ENCODE measurements at places on chromosomes 3 and 15.
A peak's percentile ranks its signal among the peaks of the same experiment; 100 is the strongest.

- no peak for DNase-seq
Measured at GRCh38 chr3:105809208-105809888, 59.5 kb downstream of the CBLB start.

GRCh38 chr3:166110102-166110501, 272.9 kb upstream of the BCHE start:
- DNase-seq = no peak

DNA sequence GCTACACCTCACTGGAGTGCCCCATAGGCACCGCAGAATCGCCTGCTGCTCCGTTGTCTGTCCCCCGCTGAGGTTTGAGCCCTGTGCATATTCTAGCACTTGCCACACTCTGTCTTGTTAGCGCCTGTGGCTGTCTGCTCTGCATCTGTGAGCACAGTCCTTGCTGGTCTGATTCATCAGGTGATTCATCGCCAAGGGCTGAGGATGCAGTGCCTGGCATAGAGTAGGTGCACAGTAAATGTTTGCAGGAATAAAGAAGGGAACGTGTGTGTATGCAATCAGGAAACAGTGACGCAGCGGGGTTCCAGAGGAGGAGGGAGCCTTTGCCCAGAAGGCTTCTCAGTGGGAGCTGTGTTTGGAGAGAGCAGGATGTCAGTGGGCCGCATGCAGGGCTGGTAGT, 124.0 kb upstream of the PLXNA1 start:
- peak; percentile 81 for DNase-seq

DNA sequence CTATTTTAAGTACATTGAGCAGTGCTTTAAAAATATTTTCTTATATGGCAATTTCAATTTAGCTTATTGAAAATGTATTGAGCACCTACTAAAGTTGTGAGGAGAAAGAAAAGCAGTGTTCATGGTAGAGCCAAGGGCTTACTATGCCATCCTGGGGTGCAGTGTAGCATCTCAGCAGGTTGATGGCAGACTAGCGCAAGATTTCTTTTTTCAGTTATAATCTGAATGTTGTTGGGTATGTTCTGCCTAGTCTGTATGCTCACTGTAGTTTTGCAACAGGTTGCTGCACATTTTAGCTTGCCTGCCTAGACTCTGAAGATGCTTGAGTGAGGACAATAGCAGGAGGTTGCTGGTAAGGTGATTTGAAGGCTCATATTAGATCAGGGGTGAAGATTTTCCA, 103.1 kb upstream of the UNC13C start:
- no peak for DNase-seq

DNA sequence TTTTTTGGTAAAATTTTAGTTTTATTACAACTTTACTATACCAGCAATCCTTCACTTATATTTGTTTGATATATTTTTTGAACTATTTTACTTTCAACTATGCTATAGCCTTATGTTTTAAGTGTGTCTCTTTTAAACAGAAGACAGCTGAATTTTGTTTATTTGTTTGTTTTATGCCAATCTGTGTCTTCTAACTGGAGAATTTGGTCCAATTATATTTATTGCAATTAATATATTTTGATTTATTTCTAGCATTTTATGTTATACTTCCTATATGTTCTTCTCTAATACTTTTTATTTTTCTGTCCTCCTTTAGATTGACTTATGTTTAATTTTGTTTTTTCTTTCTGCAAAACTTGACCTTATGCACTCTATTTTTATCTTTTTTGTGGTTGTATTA, 4.9 kb upstream of the MME start:
- no peak for DNase-seq

GRCh38 chr15:41577863-41578735, 19.1 kb downstream of the TYRO3 start:
- DNase-seq = no peak

DNA sequence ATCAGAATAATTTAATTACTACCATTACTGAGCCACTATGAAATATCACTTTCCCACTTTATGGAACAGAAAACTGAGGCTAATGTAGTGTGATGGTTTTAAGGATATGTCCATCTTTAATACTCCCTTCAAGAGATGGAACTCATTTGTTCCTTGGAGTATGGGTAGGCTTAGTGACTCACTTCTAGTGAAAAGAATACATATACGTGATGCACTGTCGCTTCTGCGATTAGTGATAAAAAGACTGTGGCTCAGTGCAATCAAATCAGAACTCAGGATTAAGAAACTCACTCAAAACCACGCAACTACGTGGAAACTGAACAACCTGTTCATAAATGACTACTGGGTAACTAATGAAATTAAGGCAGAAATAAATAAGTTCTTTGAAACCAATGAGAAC, 216.6 kb downstream of the SUCLG2 start:
- DNase-seq = no peak

DNA sequence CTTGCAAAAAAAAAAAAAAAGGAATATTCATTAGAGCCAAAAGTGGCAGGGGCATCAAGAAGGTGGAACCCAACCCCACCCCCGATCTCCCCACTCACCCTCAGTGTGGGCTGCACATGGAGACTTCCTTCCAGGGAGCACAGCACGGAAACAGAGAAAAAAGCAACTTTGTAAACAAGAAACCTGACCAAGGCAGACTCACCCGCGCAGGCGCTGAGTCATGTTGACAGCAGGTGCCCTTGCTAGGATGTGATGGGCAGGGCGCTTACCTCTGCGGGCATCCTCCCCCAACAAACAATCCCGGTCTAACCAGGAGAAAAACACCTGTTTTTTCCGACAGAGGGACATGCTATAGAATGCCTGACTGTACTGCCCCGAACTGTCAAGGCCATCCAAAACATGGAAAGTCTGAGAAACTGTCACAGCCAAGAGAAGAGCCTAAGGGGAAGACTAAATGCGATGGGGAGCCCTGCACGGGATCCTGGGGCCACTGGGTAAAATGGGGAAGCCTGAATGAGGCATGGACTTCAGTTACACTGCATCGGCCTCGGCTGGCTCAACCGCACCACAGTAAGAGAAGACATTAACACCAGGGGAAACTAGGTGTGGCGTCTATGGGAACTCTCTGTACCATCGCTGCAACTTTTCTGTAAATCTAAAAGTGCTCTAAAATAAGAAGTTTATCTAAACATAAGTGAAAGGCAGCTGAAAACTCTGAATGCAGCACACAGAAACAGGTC, 66.7 kb upstream of the GATA2 start:
- no peak for DNase-seq

GRCh38 chr3:169144731-169145130, 518.8 kb downstream of the MECOM start:
- no peak for DNase-seq

- DNase-seq = no peak
Measured at GRCh38 chr3:106161246-106161645, 292.4 kb upstream of the CBLB start.

- DNase-seq = no peak
Measured at GRCh38 chr3:13599887-13600450, 51.0 kb downstream of the FBLN2 start.

- no peak for DNase-seq
Measured at GRCh38 chr15:67735896-67736295, 89.4 kb upstream of the SKOR1 start.

GRCh38 chr15:69290346-69291164, 8.2 kb upstream of the PAQR5 start:
- DNase-seq = no peak

GRCh38 chr3:47872916-47873315, 70.0 kb downstream of the DHX30 start:
- DNase-seq = no peak

GRCh38 chr15:61200626-61201025, 28.5 kb downstream of the RORA start:
- no peak for DNase-seq

DNA sequence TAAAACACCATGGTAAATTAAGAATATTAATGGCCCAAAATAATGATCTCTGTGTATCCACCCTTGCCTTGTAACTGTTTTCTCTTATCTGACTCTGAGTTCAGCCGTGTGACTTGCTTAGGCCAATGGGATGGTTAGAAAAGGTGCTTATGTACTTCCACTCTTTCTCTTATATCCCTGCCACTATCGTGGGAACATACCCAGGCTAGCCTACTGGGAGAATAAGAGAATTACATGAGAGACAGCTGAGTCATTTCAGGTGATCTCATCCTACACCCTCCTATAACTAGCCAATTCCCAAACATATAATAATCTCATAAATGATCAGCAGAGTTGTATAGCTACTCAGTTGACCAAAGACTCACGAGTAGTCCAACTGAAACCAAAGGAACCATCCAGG, 98.3 kb upstream of the ABI3BP start:
- DNase-seq = no peak

DNA sequence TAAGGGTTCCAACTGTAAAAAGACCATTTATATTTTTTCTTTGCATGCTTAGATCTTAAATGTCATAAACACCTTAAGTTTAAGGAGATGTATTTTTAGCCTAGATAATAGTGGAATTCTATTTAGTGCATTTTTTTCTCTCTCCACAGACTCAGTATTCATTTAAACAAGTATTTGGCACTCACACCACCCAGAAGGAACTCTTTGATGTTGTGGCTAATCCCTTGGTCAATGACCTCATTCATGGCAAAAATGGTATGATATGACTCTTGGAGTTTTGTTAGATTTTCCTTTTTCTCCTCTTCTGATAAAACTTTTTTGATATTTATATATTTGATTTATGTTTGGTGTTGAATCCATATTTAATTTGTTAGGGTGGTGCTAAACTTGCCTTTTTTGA, 7.3 kb downstream of the KIF23 start:
- no peak for DNase-seq

- DNase-seq = no peak
Measured at GRCh38 chr15:93118904-93119303, 29.9 kb upstream of the RGMA start.

DNA sequence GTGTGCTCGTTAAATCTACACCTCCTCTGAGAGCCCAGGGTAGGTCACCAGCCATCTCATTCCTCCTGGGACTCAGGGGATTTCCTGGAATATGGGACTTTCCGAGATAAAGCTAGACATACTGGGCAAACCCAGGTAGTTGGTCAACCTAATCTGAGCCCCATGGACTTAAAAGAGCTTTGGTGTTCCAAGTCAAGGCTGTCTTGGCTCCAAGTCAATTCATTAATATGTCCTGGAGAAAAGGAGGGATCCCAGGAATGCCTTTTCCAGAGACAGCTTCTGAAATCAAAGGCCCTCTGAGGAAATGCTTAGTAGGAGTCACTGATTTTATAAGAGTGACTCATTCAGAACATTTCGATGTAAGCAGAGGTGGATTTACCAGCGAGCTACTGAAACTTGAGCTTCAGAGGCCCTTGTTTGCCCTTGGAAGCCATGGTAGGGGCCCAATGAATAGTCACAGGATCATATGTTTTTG, 137.3 kb upstream of the UBE2E1 start:
- DNase-seq = no peak

DNA sequence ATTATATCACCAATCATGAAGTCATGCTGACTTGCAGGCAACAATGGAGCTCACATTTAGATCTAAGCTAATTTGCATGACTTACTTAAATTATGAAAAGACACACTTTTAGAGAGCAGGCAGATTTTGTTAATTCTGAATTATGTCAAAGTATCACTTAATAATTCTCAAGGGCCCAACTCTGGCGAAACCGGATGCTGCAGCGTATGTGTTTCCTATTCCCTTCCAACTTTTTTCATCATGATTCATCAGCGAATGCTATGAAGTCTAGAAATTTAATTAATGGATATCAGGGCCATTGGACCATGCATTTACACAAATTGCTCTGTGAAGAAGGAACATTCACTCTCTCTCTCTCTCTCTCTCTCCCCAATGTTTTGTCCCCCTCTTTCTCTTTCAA, 63.5 kb upstream of the GOLGA8A start:
- no peak for DNase-seq

DNA sequence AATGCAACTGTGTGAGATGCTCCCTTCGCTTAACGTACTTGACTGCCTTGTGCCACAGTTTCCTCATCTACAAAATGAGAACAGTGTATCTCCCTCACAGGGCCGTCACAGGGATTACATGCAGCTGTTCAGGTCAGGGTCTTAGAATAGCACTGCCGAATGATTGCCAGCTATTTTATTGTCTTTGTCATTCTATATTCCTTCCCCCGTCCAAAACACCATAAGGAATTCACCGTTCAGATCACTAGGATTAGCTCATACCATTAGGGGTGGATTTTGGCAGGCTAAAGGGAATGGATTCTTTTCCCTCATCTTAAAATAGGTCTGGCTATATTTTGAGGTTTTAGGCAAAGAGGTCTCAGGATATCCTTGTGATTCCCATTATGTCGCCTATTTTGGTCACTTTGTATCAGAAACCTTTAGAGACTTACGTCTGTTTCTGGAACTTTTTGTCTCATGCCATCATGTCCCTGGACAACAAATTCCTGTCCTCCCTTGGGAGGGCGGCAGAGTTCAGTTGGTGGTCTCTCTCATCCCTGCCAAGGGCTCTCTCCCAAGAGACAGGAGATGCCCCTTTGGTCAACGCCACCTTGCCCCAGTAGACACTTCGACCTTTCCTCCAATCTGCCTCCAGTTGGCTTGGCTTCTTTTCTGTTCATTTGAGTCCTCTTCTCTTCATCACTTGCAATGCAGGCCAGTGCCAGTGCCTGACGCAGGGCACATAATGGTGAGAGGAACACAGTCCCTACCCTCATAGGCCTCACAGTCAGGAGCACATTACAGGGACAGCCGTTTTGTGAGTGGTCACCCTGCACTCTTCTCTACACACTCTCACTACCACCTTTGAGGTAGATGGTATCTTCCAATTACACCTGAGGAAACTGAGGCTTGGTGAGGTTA, 171.6 kb upstream of the BHLHE40 start:
- DNase-seq = no peak

GRCh38 chr3:193346259-193346658, 32.3 kb downstream of the ATP13A5 start:
- DNase-seq = no peak

DNA sequence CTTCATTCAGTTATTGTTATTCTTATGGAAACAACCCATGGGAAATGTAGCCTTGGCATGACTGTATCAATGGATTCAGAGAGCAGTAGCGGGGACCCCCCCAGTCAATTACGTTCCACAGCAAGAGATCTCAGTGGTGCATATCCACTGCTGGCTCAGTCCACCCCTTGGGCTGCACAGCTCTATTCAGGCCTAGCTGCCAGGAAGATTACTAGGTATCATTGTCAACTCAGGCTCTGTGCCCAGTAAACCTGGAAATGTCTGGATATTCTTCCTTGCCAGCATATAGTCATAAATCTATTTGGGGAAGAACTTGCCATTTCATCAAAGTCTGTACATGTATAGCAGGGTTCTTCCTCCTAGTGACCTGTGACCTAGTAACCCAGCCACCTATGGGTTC, 128.1 kb upstream of the CCDC54 start:
- DNase-seq = no peak
